ENCODE measurements at places on chromosomes 1 and 21.

GRCh38 chr1:62457955-62458354, 21.1 kb downstream of the USP1 start:
- DNase-seq, result no peak

DNA sequence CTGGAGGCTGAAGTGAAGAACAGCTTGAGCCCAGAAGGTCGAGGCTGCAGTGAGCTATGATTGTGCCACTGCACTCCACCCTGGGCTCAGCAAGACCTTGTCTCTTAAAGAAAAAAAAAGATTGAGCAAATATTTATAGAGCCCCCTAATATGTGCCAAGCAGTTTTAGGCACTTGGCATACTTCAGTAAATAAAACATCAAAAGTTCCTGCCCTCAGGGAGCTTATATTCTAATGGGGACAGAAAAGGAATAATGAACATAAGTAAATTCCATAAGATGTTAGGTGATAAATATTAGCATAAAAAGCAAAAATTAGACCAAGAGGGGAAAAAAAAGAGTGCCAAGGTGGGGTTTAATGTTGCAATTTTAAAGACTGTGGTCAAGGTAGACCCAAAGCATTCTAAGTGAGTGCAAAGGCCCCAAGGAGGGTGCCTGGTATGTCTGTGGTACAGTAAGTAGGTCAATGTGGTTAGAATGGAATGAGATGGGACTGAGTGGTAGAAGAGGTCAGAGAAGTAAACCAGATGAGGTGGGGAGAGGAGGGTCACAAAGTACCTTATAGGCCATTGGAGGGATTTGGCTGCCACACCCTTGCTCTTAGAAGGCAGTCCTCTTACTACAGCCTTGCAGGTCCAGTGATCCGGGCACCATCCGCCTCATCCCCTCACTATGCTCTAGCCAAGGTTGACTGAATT, 2.2 kb upstream of the TOE1 start:
- DNase-seq, result no peak

GRCh38 chr1:67836769-67837168, 3.5 kb upstream of the GNG12 start:
- no peak for DNase-seq

GRCh38 chr1:17567582-17567981, 28.1 kb downstream of the ARHGEF10L start:
- DNase-seq, result no peak

- DNase-seq, result no peak
These were observed 39.6 kb downstream of the CASZ1 start for GRCh38 chr1:10756842-10757241.

DNA sequence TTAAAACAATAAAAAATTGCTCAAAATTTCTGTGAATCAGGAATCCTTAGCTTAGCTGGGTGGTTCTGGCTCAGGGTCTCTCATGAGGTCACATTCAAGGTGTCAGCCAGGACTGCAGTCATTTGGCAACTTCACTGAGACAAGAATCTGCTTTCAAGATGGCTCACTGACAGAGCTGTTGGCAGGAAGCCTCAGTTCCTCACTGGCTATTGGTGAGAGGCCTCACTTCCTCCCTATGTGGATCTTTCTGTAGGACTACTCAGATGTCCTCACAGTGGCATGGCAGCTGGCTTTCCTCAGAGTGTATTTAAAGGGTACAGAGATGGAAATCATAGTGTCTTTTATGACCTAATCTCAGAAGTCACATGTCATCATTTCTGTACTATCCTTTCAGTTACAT, 785.7 kb downstream of the ADGRL2 start:
- DNase-seq, result no peak

GRCh38 chr1:98458511-98459485, 202.7 kb upstream of the SNX7 start:
- no peak for DNase-seq

DNA sequence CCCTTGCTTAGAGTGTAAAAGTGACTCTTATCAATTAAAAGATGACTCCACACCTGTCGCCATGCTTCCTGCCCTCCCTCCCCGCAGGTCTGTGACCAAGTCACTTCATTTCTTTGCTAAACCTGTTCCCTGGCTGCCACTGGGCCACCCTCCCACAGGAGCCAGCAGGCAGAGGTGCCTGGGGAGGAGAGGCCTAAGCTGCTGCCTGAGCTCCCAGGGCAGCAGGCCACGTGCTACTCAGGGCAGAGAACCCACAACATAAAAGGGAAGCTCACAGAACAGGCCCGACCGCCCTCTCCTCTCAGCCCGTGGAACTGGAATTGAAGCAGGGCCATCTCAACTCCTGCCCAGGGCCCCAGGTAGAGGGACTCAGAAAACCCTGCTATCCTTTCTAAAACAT, 4.9 kb downstream of the C1orf198 start:
- no peak for DNase-seq

GRCh38 chr1:212503714-212504113, 71.0 kb downstream of the NENF start:
- no peak for DNase-seq

DNA sequence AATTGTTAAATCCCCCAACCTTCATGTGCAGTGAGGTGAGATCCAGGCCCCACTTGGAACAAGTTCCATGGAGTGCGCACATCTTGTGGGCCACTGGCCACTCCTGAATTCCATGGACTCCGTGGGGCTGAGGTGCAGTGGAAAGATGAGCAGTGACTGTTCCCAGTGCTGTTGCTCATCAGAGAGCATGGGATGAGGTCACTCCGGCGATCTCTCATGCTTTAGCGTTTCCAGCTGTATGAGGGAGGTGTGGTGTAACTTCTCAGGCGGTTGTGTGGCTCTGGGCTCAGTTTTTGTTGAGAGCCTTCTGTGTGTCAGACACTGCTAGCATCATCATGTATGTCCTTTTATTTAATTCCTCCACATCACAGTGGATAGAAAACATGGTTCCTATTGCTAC, 96.2 kb downstream of the GALNT2 start:
- no peak for DNase-seq

DNA sequence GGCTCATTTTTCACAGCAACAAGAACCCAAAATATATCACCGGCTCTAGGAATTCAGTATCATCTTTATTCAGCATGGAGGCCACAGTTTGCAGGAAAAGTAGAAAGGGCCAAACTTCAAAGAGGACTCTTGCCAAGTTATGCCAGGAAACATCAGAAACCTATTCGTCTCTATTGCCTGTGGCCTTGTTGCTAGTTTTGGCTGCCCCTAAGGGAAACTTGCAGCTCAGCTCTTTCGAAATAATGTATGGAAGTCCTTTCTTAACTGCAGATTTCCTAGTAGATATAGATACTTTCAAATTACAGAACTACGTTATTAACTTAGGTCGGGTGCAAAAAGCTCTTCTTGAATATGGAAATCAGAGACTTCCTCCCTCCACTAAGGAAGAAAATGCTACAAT, 4.2 kb upstream of the NENF start:
- DNase-seq, result no peak

GRCh38 chr1:202235856-202236837, 42.5 kb downstream of the LGR6 start:
- DNase-seq, result peak; percentile 11

All from NCI-H1417 treated with DMSO at 0.1 percent for 48 hours (cell line).